ENCODE measurements at places on chromosomes 11 and 22.

DNA sequence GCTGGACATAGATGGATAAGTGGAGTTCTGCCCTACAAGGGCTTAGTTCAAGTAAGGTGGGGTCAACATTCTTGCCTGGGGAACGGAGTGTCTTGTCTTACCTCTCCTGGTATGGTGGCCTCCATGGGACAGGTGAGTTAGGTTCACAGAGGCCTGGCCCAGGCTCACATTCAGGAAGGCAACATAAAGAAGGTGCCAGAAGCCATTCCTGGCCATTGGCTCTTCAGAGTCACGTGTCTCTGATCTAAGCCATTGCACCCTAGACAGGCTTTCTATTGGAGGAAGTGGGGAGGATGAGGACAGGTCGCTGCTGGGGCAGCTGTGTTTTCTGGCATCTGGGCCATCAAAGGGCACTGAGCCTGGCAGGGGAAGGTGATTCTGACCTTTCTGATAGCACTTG lies 14.8 kb downstream of the LMO2 start:
- no peak for DNase-seq

GRCh38 chr22:19648419-19648929 lies 65.8 kb upstream of the SEPTIN5 start:
- no peak for DNase-seq

DNA sequence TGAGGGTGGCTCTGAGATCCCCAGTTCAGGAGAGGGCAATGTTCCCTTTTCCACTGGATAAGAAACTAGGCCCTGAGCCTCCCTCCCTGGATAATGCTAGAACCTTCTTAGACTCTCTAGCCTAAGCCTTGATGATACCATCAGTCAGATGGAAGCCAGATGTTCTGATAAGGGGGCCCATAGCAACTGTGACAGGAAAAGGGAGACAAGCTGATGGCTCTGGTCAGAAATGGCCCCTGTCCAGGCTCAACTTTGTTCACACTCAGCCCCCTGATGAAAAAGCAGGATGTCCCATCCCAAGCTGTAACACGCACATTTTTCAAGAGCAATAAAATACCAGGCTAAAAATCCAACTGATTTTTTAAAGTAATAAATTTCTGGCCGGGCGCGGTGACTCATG lies 7.2 kb upstream of the OAF start:
- no peak for DNase-seq

DNA sequence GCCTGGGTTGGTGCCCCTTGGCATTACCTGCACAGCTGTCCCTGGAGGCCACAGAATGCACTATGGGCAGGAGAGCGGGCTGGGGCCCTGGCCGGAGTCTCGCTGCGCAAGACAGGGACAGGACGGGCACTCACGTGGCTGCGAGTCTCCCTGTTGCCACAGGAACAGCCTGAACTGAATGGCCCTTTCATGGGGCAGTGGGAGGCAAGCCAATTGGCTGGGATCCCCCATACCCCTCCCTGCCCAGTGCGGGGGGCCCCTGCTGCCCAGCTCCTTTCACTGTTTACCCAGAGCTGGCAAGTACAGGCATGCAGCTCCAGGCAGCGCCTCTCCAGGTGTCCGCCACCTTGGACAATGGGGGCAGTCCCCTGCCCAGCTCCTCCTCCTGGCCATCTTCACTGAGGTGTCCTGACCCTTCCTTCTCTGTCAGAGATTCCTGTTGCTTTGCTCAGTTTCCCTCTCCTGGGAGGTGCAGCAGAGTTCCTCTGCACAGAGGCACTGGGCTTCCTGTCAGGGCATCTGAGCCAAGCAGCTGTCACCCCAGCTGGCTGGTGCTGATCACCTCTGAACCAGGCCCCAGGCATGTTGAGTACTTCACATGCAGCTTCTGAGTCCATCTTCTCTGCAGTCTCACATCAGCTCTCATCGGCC lies 5.2 kb downstream of the USP2 start:
- peak; percentile 28 for DNase-seq

GRCh38 chr11:109510316-109510715 lies 88.3 kb downstream of the C11orf87 start:
- no peak for DNase-seq

DNA sequence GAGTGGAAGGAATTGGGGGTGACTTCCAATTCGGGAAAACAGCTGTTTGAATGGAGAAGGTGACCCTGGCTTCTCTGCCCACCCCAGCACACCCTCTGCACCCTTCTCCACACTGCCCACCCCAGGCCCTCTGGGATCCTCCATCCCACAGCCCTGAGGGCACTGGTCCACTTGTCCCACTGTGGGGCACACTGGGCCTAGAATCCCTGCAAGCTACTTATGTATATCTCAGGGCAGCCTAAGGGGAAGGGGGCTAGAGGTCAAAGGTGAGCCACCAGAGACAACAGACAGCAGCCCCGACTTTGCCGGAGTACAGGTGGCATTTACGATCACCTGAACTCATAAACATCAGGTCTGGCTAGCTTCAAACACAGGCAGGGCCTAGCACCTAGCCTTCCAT lies 673 bp upstream of the SCUBE2 start:
- no peak for DNase-seq

GRCh38 chr11:64911142-64911541 lies 5.9 kb downstream of the ATG2A start:
- DNase-seq = no peak

GRCh38 chr11:119406005-119406404 lies 17.0 kb downstream of the THY1 start:
- DNase-seq = no peak

- DNase-seq = no peak
These were observed 452.4 kb upstream of the DDI1 start for GRCh38 chr11:103584021-103584420.

Data from heart left ventricle (tissue), 16 donors.